ENCODE measurements at places on chromosomes 11 and 22.

DNA sequence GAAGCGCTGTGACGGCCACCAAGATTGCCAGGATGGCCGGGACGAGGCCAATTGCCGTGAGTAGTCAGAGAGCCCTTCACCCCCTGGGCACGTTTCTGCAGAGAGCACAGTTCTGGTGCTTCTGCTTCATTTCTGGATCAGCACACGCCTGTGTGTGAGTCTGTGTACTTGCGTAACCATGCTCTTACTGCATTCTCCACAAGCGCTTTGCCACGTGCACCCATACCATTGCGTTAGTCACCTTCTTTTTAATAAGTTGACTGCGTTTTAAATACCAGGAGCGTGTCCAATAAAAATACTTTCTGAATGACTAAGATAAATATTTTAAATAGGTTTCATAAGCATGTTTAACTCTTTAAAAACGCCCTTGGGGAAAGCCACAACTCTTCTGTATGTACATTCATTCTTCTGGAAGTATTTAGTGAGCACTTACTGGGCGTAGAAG, 143.0 kb upstream of the SORL1-AS1 start:
- no peak for DNase-seq

DNA sequence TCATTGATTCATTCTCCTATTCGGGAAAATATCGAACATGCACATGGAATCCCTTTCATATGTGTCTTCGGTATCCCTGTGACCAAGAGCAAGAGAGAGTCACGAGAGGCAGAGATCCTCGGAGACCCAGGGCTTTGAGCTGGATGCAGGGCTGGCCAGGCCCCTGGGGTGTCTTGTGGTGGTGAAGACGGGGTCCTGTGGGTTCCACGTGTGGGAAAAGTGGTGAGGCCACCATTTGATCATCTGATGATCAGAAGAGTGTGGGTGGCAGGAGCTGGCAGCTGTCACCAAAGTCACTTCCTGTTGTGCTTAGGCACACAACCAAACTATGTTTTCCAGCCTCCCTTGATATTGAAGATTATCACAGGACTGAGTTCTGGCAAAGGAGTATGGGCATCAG, 94.0 kb downstream of the BRD1 start:
- DNase-seq, result no peak

GRCh38 chr11:5600374-5600851, 4.0 kb downstream of the TRIM6 start:
- no peak for DNase-seq

GRCh38 chr22:26823966-26824365, 166.6 kb downstream of the MIAT start:
- DNase-seq, result no peak

GRCh38 chr11:88555829-88556202, 218.3 kb upstream of the CTSC start:
- no peak for DNase-seq

DNA sequence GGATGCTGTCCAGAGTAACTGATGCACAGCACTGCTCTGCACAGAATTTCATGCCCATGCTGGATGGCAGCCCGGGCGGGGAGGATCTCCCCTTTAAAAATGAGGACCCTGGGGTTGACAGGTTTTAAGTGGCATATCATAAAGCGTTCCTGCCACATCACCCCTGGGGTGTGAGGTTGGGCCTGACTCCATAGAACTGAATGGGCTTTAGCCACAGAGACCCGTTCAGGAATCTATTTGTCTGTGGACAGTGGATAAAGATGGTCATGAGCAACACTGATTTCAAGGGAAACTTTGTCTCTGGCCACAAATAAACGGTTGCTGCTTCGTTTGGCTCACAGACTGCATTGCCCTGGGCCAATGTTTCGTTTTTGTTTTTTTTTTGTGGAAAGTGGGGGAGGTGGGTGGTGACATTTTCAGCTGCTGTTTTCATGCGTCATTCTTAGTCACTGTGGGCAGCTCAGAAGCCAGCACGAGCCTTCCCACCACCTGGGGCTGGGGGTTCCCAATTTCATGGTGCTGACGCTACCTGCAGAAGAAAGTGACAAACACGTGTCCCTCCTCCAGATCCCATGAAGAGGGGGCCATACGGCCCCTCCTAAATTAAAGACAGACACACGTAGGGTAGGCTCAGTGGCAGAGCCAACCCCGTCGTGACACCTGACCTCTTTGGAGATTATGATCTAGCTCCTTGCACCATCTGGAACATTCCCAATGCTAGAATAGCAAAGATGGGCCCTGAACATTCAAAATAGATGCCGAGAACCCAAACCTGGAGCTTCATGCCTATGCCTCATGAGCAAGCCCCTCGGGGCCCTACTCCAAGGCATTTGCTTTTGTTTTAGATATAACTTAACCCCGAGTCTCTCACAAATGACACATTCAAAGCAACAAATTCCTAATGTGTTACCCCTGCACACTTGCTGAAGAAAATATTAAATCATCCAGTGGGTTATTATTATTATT, 54.8 kb upstream of the PHF21B start:
- no peak for DNase-seq

- no peak for DNase-seq
Measured at GRCh38 chr22:39212721-39213376, 31.9 kb downstream of the PDGFB start.

DNA sequence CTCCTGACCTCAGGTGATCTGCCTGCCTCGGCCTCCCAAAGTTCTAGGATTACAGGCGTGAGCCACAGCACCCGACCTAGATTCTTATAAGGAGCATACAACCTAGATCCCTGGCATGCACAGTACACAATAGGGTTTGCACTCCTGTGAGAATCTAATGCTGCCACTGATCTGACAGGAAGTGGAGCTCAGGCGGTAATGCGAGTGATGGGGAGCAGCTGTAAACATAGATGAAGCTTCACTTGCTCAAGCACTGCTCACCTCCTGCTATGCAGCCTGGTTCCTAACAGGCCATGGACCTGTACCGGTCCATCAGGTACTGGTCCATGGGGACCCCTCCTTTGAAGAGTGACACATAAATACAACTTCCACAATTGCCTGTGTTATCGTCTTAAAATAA, 44.8 kb upstream of the EIF3M start:
- DNase-seq, result no peak

GRCh38 chr11:91160661-91161060, 937.8 kb upstream of the CHORDC1 start:
- no peak for DNase-seq

- no peak for DNase-seq
Measured at GRCh38 chr11:92022499-92022898, 202.1 kb upstream of the FAT3 start.

DNA sequence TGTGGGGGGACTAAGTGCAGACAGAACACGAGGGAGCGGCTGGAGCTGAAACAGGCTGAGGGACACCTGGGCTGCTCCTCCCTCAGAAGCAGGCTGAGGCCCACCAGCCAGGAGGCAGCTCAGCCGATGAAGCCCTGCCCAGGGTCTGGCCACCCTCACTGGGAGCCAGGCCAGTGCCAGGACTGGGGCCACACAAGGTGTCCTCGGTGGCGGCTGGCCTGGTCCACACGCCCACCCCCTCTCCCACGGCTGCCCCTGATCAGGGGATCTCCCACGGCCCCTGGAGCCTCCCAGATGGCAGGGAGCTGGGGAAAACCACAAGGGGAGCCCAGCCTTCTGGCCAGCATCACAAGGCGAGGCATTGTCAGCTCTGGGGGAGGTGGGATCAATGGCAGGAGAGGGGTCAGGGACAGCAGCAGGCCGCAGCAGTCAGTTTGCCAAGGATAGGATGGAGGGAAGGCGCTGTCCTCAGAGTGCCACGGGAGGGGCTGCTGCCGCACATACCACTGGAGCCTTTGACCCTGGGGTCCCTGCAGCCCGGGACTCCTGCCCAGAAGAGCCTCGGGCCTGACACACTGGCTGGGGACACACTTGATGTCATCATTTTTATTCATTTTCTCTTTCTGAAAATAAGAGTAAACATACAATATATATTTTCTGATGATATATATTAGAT, 11.7 kb upstream of the RASL10A start:
- DNase-seq, result no peak

DNA sequence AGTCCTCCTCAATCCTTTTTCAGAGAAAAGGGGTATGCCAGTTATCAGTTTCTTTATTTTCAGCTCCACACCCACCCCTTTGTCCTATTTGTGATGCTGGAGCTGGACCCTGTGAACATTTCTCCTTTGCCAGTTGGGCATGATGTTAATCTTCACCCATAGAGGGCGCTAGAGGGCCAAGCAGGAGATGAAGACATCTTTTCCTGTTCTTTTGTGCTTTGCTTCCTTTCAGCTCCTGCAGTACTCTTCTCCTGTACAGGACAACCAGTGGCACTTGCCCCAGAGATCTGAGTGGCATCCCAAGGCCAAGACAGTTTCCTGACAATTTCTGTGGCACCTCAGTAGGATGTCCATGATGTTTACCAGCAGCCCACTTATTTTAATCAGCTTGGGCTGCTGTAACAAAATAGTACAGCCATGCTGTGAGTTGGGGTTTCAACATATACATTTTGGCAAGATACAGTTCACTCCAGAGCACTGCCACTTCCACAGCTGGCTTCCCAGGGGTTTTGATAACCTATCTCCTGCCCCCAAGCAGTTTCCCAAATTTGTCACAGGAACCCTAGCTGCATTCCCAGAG, 4.6 kb downstream of the SAA2 start:
- no peak for DNase-seq

DNA sequence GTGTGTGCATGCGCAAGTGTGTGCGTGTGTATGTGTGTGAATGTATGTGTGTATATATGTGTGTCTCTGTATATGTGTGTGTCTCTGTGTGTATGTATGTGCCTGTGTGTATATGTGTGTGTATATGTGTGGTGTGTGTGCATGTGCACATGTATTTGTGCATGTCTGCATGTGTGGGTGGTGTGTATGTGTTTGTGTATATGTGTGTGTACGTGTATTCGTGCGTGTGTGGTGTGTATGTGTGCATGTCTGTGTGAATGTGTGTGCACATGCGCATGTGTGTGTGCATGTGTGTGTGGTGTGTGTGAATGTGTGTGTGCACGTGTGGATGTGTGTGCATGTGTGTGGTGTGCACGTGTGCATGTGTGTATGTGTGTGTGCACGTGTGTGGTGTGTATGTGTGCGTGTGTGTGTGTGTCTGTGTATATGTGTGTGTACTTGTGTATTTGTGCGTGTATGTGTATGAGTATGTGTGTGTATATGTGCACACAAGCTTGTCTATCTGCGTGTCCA, 71.4 kb downstream of the SCN3B start:
- no peak for DNase-seq

GRCh38 chr22:42696331-42696967, 24.2 kb downstream of the A4GALT start:
- DNase-seq, result no peak

GRCh38 chr22:47245786-47246185, 483.3 kb downstream of the TBC1D22A start:
- no peak for DNase-seq

GRCh38 chr11:20639688-20640087, 29.7 kb upstream of the NELL1 start:
- no peak for DNase-seq

- no peak for DNase-seq
Measured at GRCh38 chr22:18056161-18056666, 21.6 kb upstream of the PEX26 start.

DNA sequence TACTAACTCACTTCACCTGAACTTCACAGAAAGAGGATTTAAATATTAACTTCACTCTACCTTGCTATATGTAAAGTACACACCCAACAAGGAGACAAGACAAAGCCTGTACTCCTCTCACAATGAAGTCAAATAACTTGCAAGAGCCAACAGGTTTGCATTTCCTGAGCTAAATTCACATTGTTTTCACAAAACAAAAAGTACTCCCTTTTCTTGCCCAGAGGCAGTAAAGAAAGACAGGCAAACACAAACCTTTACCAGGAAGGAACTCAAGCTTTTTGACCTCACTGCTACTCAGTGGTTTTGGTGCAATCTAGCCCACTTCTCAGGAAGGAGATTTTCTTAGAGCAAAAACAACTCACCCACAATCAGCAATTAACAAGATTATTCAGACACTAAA, 15.7 kb downstream of the USP28 start:
- DNase-seq, result no peak

DNA sequence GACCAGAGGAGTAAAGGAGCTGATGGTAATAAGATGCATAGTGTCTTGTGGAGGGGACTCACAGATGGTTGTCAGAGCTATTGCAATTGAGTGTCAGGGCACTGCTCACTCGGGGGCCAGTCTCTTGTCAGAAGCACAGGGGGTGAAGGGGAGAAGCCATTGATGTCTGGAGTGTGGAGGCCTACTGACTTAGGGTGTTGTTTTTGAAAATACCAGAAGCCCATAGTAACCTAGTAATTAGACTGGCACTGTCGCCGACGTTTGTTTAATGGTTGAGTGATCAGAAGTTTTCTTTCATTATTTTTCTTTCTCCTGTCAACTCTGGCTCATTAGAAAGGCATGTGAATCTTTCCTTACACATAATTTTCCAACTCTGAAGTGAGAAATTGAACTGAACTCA, 151.6 kb upstream of the TENM4 start:
- no peak for DNase-seq

DNA sequence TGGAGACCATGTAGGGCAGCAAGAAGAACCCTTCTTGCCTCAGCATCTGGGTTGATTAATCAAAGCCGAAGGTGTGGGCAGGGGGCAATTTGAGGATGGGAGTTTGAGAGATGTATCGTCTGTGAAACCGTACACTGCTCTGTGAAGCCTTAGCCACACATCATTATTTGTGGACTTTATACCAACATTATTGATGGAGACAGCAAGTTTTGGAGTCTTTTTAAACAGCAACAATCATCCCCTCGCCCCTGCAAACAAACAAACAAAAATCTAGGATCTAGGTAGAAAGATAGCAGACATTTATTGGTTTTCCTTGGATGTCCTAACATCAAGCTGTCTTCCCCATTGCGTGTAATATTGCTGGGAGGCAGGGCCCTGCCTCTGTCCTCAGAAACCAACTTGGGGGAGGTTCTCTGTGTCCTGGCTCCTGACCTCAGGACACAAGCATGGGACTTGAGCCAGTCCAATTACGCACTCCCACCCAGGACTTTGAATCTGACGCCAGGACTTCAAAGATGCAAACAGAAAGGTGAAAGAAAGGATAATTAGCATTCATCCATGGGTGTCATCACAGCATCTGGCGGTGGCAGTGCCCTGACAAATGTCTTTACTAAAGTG, 61.6 kb upstream of the PLET1 start:
- DNase-seq, result no peak
